Stimulated activated CD8-positive, alpha-beta memory T cell treated with anti-CD3 and anti-CD28 coated beads, Interleukin-2, amount 100 ng/mL, for 1 hour (primary cell): ENCODE measurements at places on chromosomes 7 and 10.

DNA sequence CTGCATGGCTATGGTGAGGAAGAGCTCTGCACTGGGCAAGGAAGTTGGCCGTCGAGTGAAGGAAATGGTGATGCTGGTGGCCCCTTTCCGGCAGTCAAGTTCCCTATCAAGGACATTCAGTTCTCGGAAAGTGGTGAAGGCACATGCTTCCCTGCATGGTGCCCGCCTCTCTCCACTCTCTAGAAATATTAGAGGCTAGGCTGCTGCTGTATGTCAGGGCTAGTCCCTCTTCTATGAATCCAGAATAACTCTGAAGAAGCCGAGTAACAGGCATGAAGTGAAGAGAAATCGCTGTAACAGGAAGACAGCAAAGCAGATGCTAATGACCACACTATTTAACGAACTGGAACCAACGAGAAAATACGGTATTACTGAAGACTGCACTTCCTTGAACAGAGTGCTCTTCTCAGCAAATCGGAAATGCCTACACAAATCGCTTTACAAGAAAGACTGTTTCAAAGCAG is 5.4 kb downstream of the IDI1 start:
- no peak for DNase-seq

GRCh38 chr10:102791754-102792395 is 45.3 kb downstream of the CYP17A1 start:
- DNase-seq = no peak

- no peak for DNase-seq
Measured at GRCh38 chr10:60189861-60190475, 199.7 kb downstream of the ANK3 start.

GRCh38 chr7:13879994-13880686 is 109.3 kb downstream of the ETV1 start:
- DNase-seq = no peak

- DNase-seq = no peak
Measured at GRCh38 chr7:153496257-153496656, 555.9 kb upstream of the DPP6 start.

DNA sequence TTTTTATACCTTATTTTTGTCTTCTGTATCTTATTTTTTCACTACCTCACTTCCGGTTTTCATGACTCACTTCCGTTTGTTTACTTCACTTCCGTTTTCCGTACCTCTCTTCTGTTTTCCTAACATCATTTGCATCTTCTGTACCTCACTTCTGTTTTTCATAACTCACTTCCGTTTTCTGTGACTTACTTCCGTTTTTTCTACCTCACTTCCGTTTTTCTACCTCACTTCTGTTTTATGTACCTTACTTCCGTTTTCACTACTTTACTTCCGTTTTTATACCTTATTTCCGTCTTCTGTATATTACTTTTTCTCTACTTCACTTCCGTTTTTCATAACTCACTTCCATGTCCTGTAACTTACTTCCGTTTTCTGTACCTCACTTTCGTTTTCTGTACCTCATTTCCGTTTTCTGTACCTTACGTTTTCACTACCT is 492.5 kb upstream of the AKR1E2 start:
- DNase-seq = no peak

GRCh38 chr7:17654940-17655339 is 285.4 kb downstream of the SNX13 start:
- no peak for DNase-seq

DNA sequence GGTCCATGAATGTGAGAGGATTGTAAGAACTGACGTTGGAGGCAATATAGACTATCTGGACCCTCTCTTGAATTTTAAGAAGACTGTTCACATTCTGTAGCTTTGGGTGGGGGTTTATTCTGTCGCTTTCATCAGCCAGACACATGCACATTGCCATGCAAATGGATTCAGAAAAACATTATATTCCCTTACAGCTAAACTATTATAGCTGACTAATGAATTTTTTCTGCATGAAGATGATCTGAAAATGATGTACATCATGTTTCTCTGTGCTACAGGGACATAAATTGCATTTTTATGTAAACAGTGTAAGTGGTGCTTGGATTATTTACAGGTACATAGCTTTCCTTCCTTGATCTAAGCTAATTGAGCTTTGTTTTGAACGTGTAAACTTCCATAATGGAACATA is 1.5 kb downstream of the MET start:
- DNase-seq = no peak

GRCh38 chr7:15801551-15801950 is 115.1 kb upstream of the MEOX2 start:
- no peak for DNase-seq

DNA sequence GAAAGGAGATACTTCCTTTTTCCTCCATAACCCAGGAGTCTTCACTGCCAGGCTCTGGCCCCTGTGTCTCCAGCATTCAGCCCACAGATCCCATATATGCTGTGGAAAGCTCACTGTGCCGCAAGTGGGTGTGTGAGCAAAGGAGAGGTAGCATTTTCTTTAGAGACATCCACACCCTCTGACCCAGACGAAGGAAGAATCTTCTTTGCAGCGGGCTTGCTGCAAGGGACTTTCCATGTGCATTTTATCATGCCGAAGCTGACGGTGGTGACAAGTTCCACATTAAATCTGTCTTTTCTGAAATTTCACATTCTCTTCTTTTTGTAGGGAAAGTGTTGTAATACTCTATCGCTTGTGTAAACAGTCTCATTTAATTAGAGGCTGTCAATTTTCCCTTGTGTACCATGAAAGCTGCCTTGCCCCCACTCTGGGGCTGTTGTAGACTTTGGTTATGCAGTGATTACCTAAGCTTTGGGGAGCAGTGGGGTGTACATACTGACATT is 409.5 kb downstream of the SUGCT start:
- no peak for DNase-seq

DNA sequence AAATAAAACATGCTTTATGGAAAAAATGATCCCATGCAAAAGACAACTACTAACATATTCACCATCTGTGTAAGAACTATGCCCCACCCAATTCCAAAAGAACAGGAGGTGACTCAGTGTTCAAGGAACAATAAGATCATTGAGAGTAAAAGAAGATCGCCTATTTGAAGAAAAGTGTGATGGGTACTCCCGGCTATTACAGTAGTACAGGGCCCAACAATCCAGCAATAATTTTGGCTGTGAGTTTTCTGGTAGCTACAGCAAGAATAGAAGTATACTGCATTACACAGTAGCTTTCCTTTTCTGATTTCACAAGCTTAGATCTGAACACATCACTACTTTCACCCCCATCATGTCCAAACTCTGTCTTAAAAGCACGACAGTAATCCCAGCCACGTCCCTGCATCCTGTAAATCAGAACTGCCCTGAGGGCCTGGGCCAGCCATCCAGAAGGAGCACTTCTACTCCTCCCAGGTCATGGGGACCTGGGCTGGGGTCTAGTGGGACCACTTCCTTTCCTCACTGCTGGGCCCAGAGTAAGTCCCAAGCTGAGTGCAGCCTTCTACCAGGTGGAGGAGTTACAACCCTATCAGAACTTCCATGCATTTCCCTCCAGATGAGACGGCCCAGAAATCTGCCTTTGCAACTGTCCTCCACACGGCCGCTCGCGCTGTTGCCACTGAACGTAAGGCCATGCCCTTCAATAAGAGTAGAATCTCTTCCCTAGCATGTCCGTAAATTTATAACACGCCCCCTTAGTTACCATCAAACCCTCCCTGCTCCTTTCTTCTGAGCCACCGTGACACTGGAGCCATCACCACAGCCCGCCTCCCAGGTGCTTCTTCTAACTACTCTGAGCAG is 7.9 kb downstream of the ESYT2 start:
- DNase-seq = no peak

GRCh38 chr10:117131376-117132327 is 6.4 kb downstream of the VAX1 start:
- DNase-seq = no peak

GRCh38 chr10:132784866-132785722 is 853 bp downstream of the NKX6-2 start:
- no peak for DNase-seq

GRCh38 chr7:76409537-76409936 is at the start of gene SSC4D:
Gene SSC4D, minus strand, starts transcription at chr7:76409697. Its CDS starts 5,258 bp downstream, at chr7:76404439.
- no peak for DNase-seq

DNA sequence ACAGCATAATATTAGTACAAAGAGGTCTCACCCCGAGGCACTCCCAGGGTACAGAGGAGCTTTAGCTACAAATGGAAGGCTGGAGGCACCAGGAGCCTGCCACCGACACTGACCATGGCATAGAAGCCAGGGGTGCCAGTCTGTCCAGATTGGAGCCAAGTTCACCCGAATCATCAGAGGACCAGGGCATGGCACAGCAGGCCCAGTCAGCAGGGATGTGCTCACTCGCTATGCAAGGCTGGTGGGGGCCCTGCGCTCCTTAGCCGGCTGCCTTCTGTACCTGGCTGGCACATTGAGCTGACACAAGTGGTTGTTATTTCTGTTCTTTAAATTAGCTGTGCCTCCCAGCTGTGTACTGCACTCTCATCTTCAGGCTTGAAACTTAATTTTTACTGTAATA is 149.3 kb downstream of the TCERG1L start:
- DNase-seq = no peak

DNA sequence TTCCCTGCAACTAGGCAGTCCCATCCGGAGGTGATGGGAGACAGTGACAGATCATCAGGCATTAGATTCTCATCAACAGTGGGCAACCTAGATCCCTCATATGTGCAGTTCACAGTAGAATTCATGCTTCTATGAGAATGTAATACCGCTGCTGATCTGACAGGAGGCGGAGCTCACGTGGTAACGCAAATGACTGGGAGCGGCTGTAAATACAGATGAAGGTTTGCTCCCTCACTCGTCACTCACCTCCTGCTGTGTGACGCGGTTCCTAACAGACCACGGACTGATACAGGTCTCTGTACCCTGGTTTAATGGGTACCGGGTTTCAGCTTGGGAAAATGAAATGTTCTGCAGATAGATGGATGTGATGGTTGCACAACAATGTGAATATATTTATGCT is 47.8 kb upstream of the PIK3AP1 start:
- no peak for DNase-seq

DNA sequence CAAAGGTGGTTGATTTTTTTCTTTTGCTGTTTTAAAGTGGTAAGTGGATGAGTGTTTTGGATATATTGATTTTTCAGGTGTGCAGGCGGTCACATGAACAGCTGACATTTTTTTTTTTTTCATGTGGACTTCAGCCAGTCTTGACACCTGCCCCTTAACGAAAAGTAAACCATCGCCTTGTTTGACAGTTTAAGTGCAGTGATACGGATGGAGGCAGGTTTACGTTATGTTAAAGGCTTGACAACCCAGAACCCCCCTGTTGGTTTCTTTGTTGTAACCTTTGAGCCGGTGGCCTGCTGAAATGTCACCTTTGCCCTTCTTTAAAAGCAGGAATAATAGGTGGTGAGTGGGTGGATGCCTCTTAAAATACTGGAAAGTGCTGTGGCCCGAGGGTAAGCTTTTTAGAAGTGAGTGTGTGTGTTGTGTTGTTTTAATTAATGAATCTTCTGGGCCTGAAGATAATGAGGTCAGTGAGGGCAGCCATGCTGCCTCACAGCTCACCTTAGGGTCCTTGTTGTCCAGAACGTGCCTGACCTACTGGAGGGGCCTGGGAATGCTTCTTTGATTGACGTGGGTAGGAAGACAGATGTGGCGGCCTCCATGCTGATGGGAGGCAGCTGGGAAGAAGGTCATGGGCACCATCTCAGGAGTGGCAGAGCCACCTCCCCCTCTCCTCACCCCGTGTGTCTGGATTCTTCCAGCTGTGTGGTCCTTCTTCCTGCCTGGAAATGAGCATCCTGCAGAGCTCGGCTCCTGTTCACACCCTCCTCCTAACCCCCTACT is 69.8 kb downstream of the TCF7L2 start:
- no peak for DNase-seq

- no peak for DNase-seq
Measured at GRCh38 chr7:138917771-138918170, 63.4 kb downstream of the KIAA1549 start.

GRCh38 chr7:46450886-46451285 is 529.8 kb upstream of the IGFBP3 start:
- DNase-seq = no peak

DNA sequence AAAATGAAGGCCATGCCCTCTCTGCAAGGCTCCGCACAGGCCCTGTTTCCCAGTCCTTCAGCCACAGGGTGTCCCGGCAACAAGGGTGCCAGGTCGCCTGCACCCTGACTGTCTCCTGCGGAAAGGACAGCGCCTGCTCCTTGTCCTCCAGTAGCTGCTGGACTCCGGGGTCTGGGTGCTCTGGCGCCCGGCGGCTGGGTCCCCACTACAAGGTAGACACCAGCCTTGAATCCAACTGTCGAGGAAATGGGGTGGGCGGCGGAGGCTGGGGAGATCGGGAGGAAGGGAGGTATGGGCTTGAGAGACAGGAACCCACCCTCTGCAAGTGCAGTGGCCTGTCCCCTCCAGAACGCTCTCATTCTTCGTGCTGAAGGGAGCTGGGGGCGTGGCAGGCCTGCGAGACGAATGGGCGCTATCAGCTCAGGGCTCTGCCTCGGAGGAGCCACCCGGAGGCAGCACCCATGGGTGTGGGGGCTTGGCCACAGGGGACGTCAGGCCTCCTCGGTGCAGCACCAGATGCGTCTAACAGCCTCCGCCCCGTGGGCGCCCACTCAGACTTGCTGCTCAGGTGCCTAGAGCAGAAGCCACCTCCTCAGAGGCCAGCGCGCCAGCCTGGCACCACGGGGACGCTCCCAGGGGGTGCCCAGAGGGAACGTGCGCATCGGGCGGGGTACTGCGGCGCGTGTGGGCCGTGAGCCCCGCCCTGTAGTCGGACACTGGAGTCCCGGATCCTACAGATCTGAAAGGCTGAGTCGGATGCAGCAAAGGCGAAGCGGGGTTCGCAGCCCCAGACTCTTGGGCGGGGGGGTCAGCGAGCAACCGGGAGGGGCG is 15.6 kb downstream of the ADAM8 start:
- no peak for DNase-seq

DNA sequence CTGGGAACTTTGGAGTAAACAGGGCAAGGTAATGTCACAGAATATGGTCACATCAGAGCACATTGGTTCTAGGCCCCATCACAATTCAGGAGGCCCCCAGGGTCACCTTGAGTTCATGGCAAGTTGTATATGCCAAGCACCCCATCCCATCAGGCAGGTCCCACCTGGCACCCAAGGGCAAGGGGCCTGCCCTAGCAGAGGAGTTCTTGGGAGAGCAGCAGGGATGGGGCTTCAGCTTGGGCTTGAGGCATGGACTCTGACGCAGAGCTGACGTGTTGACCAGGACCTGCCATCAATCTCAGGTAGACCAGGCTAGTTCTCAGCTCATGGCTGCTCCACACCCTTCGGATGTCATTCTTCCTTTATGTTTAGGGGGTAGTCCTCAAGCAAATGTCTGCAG is 20.9 kb downstream of the PLAC9 start:
- DNase-seq = no peak

DNA sequence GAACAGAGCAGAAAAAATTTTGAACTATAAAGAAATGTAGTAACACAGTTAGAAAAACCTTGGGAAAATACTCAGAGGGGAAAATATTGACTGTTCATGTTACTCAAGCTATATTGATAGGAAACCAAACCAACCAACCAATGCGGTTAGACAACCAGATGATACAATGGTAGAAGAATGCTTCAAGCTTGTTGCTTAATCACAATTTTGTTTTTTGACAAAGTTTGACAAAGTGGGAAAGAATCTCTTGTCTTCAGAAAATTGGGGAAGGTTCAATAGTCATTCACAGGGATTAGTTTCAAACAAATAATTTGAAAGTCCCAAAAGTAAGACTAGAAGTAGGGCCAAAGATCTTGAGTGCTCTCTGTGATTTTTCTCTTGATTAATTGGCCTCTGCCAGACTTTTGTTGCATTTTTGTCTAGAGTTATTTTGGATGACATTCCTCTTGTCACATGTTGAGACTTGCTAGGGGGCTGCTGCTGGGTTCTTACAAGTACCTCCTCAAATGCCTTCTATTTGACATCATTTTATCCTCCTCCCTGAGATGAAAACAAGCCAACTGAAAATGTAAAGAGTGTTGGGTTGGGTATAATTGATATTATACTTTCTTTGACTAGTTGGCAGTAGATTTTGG is 233.1 kb upstream of the PHYHIPL start:
- DNase-seq = no peak
